Fibroblast of skin of left biceps (primary cell): ENCODE measurements at places on chromosomes 6 and 20.

GRCh38 chr6:70537266-70537665 lies 29.5 kb upstream of the SDHAF4 start:
- DNase-seq = no peak

DNA sequence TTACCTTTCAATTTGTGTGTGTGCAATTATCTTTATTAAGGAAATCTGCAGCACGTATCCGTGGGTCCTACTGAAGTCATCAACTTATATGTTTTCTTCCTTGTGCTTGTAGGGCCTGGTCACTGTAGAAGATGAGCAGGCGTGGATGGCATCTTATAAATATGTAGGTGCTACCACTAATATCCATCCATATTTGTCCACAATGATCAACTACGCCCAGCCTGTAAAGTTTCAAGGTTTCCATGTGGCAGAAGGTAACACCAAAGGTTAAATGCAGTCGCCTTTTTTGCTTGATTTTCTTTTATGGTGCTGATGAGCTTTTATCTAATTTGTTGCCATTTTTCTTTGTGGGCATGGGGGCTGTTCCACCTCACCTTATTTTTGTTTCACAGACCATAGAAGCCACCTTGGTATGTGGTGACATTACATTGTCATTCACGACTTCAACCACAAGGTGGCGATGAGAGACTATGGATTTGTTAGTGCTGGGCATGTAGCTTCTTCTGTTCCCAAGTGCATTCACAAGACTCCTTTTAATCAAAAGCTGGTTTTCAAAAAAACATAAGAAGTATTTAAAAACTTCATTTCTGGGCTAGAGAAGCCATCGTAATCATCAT lies 106.5 kb upstream of the LAMP5 start:
- DNase-seq = no peak

GRCh38 chr6:130513770-130514169 lies 148.0 kb downstream of the TMEM200A start:
- peak; percentile 79 for DNase-seq

DNA sequence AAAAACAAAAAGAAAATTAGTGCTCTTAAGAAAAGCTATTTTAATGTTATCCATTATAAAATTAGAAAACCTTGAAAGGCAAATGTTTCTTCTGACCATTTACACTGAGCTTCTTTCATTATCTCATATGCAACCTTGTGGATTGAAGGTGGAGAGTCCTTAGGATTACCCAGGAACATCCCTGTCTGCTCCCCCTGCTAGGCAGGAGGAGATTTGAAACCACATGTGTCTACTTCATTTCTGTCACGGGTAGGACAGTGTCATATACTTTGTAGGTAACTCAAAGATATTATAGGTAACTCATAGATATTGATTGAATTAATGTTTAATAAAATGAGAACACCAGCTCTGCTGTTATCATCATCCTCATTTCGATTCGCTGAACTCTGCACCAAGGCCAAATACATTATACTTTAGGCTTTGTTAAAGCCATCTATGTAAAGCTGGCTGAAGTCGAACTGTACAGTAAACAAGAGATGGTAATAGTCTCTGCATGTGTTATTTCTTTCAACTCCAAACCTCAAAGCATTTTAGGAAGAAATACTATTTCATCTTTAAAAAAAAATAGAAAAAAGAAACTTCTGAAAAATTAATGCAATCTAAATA lies 49.5 kb downstream of the HDAC2 start:
- no peak for DNase-seq

DNA sequence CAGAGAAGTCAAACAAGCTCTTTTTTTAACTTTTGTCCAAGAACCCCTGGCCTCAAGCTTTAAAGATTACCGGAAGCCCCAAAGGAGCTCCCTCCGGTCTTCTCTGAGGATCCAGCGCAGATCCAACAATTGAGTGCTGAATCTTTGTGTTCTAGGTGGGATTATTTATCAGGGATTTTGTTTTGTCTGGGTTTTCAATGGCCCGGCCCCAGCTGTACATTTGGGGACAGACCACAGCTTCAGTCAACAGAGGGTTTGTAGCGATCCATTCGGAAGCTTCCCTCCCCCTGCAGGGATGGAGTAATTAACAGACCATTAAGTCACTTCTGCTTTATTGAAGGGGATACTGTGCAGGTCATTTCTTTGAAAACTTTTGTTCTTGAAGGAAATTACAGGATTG lies 7.8 kb downstream of the OLIG3 start:
- DNase-seq = no peak

GRCh38 chr6:117157448-117157847 lies 107.9 kb upstream of the VGLL2 start:
- no peak for DNase-seq

DNA sequence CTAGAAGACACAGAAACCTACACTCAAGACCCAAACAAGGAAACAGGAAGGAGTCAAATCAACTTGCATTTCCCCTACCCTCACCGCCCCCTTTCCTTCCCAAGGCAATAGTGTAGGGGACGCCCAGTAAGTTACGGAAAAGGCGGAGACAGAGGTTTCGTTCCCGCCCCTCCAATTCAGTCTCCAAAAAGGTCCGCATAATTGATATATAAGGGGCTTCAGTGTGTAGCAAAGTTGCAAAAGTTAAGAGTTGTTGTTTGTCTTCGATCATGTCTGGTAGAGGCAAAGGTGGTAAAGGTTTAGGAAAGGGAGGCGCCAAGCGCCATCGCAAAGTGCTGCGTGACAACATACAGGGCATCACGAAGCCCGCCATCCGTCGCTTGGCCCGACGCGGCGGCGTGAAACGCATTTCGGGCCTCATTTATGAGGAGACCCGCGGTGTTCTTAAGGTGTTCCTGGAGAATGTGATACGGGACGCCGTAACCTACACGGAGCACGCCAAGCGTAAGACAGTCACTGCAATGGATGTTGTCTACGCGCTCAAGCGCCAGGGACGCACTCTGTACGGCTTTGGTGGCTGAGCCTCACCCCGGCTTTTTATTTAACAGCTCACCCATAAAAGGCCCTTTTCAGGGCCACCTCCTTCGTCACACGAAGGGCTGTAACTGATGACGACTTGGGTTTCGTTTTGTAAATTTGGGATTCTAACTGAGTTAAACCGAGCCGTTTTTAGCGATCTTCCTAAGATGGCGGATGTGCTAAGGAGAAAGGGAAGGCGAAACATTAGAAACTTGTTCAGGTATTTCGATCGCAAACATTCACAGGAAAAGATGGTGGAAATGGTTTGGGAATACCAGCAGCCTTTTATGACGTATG lies 124.6 kb upstream of the BTN3A2 start:
- peak; percentile 89 for DNase-seq

DNA sequence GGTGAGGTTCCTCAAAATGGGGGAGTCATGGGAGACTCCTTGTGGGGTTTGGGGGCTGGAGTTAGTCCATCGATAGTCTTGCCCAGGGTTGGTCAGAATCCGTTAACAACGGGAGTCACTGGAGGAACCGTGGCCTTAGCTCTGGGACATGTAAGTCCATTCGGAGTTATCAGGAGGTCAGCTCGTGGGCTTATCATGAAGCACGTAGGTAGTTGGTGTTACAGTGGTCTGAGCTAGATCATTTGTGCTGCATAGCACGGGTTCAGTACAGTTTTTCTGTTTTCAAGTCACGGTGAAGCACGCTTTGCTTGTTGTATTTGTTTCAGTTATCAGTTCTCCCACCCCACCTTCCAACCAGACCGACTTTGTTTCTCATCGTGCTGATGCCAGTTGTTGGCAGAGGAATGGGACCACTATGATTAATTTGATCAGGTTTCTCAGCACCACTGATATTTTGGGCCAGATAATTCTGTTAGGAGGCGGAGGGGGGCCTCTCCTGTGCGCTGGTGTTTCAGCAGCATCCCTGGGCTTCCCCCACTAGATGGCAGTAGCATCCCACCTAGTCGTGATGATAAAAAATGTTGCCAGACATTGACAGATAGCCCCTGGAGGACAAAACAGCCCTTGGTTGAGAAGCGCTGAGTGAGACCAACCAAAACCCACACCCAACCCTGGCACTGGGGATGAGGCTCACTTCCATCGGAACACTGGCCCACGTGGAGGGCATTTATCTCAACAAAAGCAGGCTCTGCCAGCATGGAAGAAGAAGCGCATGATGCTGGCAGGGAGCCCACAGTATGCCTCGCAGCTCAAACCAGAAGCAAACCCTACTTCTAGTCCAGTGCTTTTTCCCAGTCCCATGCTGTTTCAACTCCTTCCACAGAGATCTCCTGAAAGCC lies 2.2 kb upstream of the APMAP start:
- DNase-seq = peak; percentile 40

GRCh38 chr6:37826188-37826587 lies 6.7 kb downstream of the ZFAND3 start:
- DNase-seq = no peak

DNA sequence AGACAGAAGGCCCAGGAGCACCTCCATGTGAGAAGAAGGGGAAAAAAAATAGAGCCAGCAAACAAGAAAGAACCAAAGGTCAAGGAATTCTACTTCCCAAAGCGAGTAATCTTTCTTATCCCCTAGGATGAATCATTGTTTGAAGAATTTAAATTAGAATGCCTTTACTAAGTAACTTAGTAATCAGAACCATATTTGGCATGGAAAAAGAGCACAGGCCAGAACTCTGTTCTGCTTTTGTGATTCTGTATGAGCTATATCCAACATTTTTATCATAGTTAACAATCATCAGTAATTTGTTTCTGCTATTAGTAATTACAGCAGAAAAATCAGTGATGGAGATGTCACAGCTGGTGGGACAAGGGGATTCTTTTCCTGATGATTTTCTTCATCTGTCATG lies 228.8 kb upstream of the FAM83B start:
- DNase-seq = peak; percentile 87

DNA sequence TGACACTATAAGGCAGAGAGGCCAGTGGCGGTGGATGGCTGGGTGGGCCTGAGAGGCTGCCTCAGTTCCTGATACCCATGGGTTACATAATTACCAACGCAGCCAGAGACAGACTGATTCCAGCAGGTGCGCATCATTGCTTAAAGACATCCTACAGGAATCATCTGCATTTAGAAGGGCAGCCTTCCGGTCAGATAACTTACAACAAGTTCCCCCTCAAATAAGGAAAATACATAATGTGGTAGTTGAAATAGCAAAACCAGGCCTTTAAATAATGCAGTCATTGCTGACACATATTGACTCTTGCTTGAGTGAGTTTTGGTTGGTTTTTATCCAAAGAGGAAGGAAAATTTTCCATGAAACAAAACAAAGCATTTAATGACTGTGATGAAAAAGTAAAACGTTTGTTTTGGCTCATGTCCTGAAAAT lies 81.9 kb downstream of the SIM1 start:
- no peak for DNase-seq

GRCh38 chr6:87756858-87757257 lies 54.8 kb upstream of the AKIRIN2 start:
- DNase-seq = peak; percentile 49

- no peak for DNase-seq
Measured at GRCh38 chr20:54351371-54352136, 123.8 kb upstream of the DOK5 start.

GRCh38 chr20:62160253-62160652 lies 16.7 kb downstream of the SS18L1 start:
- no peak for DNase-seq

GRCh38 chr6:140403020-140403419 lies 1028.6 kb upstream of the CITED2 start:
- no peak for DNase-seq
